A549 treated with GW870086 at 1 μM for 4 hours (cell line): ENCODE measurements at places on chromosomes 3 and 15. TPM values are rescaled to one million over a fixed set of nuclear protein-coding genes. Genes with fewer than 3 reads are reported as not detected.

The IL17RD gene
- 0.43 to 1.2 TPM (median 1.0 TPM) in 5 replicates for total RNA-seq

The DTX3L gene
- 6.9 to 9.0 TPM (median 8.3 TPM) in 5 replicates for total RNA-seq

The GCHFR gene
- 7.1 to 9.0 TPM (median 7.4 TPM) in 5 replicates for total RNA-seq

The SPSB4 gene
- 0.06 to 0.15 TPM (median 0.13 TPM) in 5 replicates for total RNA-seq

The GABRA5 gene
- 78.4 to 116 TPM (median 105 TPM) in 5 replicates for total RNA-seq

The P2RY14 gene
- not detected in 5 replicates for total RNA-seq

The MOBP gene
- 0.09 to 0.37 TPM in 2 of 5 replicates, not detected in the others for total RNA-seq

The GOLGA6A gene
- 0.06 to 0.16 TPM (median 0.09 TPM) in 5 replicates for total RNA-seq

The AADACL2 gene
- not detected in 5 replicates for total RNA-seq

The ZIC4 gene
- total RNA-seq = not detected in 5 replicates

The CAMK2N2 gene
- total RNA-seq = 0.80 to 1.7 TPM (median 1.4 TPM) in 5 replicates

The LRTM1 gene
- total RNA-seq = not detected in 5 replicates

The GOLGA6D gene
- total RNA-seq = 0.05 to 0.09 TPM in 2 of 5 replicates, not detected in the others
